ENCODE measurements at places on chromosomes 1 and 21.

DNA sequence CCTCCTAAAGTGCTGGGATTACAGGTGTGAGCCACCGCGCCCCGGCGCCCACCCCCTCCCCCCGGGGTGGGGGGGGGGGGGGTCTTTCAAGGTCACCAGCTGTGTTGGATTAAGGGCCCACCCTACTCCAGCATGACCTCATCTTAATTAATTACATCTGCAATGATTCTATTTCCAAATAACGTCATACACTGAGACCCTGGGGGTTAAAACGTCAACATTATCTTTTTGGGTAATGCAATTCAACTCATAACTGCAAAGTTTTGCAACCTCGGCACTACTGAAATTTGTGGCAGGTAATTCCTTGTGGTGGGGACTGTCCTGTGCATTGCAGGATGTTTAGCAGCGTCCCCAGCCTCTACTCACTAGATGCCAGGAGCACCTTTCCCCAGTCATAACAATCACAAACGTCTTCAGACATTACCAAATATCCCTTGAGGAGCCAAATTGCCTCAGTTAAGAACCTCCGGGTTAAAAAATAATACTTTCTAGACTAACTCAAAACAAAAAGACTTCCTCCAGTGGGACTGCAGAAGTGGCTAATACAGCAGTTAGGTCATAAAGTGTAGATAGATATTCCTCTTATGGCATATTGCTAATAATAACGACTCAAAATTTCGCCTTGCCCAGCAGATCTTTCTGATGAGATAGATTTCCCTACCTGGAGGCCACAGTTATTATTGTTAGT is 233.0 kb upstream of the KAZN start:
- no peak for DNase-seq

GRCh38 chr1:32394890-32395432 is 720 bp upstream of the BSDC1 start:
- DNase-seq: no peak

GRCh38 chr1:227938276-227938675 is 9.5 kb downstream of the WNT9A start:
- no peak for DNase-seq

DNA sequence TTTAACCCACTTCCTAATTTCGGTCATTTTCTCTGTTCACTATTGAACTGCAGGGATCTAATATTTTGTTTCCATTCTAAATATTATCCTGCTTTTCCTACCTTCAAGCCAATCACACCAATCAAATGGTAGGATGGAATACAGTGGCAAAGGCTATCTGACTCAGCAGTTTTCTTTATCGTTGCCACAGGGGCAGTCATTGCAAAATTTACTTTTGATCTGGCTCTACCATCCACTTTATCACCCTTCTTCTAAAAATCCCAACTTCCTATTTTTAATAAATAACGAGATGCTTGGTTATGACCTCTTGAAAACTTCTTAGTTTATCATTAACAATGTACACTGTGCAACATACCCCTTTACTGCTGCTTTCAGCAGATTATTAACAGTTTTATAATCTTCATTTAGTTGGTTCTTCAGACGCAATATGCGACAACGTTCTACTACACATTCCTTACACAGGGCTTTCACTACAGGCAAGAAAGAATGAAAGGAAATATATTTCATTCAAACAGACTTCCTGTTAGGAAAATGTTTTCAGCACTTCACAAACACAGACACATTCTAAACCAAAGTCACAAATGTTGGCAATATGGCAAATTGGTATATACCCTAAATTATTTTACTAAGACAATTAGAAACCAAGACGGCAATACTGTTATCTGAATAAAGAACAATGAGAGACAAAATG is 52.3 kb upstream of the RAP1GAP start:
- no peak for DNase-seq

GRCh38 chr21:33769057-33769456 is 126.8 kb downstream of the ITSN1 start:
- no peak for DNase-seq

DNA sequence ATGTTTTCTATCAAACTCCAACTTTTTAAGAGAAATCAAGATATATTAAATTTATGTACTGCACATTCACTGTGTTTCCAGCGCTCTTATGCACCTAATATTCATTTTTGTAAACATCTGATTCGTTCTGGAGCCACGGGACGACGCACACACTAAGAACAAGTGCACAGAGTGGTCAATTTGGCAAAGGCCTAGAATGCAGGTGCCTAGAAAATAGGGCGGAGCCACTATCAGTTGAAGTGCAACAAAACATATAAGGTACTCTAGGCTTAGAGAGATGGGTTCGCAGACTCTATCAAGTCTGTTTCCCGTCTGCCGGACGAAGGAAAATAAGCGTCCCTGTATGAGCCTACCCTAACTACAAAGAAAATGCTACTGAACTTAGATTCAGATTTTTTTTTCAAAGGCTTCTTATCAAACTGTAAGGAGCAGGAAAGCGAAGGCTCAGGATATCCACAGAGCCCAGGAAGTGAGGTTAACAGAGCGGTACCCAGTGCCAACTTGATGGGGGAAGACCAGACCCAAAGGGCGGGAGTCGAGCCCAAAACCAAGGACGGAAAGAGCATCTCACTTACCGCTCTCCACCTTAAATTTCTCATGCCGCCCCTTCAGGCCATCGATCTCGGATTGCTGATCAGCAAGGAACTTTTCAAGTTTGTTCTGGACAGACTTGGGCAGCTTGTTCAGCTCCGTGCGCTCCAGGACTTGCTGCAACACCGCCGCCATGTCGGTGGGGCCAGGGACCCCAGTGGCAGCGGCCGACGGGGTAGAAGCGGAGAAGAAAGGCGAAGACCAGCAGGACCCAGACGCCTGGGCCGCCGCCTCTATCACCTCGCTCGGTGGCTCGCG is 526 bp downstream of the TPR start:
- no peak for DNase-seq

DNA sequence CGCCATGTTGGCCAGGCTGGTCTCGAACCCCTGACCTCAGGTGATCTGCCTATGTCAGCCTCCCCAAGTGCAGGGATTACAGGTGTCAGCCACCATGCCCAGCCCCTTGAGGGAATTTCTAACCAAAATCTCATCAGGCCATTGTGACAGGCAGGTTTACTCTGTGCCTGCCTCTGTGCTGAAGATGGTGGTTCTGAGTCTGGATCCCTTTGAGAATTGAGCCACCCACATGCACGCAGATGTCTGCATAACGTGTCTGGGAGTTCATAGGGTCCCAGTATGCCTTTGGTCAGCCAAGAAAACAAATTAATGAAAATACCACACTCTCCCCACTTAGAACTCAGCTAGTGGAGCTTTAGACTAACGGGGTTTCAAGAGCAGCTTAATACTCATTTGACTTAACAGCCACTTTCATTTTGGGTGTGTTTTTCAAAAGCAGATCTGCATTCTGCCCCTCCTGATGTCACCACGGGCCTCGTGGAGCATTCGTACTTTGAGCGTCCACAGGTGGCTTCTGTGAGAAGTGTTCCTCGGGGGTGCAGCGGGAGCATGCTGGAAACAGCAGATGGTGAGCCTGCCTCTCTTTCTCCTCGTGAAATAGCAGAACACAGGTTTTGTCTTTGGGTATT is 45.3 kb downstream of the DIP2A start:
- no peak for DNase-seq

- DNase-seq: no peak
Observed at GRCh38 chr1:51422367-51423072, 92.2 kb upstream of the TTC39A start.

- no peak for DNase-seq
Observed at GRCh38 chr21:31730712-31731055, 1.2 kb downstream of the SCAF4 start.

- DNase-seq: no peak
Observed at GRCh38 chr1:72229893-72230292, 52.4 kb downstream of the NEGR1 start.

DNA sequence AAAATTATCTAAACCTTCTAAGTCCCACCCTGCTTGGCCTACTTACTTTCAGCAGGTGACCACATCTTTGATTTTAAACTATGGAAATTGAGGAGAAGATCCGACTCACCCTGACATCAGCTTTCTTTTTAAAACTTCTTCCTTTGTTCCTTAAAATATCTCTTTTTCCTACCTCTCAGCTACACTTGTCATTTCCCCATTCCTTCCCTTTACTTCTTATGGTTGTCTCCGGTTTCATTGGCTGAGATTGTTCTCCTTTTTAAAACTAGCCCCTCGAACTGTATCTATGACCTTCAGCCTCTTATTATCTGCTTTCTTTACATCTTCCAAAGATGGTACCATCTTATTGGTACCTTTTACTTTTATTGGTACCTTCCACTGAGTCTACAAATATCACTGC is 87.8 kb upstream of the NRIP1 start:
- no peak for DNase-seq

- no peak for DNase-seq
Observed at GRCh38 chr1:236534151-236534651, 10.4 kb downstream of the LGALS8 start.

GRCh38 chr1:163561580-163562295 is 240.0 kb downstream of the NUF2 start:
- no peak for DNase-seq

DNA sequence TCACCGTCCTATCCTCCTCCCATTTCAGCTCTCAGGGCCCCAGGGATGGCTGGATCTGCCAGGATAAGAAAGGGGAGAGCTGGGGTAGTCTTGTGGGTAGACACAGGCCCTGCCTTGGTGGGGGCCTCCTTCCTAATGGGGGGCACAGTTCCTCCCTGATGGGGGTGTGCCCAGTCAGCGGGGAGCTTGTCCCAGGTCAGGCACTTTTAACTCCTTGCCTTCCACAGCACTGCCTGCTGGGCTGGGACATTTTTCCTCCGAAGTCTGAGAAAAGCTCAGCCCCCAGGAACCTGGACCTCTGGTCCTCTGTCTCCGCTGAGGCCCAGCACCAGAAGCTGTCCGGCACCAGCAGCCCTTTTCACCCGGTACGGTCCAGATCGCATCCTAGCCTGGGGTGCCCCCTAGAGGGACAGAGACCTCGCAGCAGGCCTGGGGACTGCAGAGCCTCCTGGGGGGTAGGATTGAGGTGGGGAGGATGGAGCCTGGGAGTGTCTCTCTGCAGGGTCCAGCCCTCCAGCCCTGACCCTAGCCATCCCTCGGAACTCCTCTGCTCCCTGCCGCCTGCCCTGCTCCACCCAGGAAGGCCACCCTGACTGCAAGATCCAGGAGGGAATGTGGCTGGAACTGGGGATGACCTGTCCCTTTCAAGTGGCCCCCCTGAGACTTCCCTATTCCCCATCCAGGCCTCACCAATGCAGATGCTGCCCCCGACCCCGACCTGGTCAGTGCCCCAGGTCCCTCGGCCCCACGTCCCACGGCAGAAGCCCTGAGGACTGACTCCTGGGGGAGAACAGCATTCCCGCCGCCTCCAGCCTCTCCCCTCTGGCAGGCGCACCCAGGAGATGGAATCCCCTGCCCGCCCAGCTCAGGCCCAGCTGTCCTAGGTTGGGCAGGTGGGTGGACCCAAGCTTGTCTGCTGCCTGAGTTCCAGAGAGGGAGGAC is 12.0 kb downstream of the MIIP start:
- peak; percentile 5 for DNase-seq

GRCh38 chr1:180615493-180616290 is 16.1 kb upstream of the XPR1 start:
- no peak for DNase-seq

GRCh38 chr1:30340934-30341333 is 382.5 kb downstream of the MATN1 start:
- DNase-seq: no peak

GRCh38 chr1:28308750-28309149 is 20.1 kb upstream of the MED18 start:
- DNase-seq: no peak

GRCh38 chr1:230188826-230189225 is 121.8 kb downstream of the GALNT2 start:
- no peak for DNase-seq

GRCh38 chr1:222071387-222071786 is 329.5 kb upstream of the DUSP10 start:
- no peak for DNase-seq

DNA sequence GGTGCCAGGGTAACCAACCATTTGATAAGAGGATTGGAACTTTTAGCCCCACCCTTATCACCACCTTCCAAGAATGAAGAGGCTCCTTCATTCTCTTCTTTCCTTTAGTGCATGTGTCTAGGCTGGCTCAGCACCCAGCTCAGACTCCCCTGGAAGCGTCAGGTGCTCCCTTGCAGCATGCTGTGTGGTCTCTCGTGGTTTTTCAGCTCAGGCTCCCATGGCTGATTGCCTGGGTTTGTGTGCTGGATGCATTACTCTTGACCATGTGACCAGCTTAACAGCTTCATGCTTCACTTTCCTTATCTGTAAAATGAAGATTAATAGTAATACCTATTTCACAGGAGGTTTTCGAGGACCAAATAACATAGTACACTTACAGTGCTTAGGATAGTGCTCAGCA is 198.4 kb downstream of the HHAT start:
- DNase-seq: no peak

DNA sequence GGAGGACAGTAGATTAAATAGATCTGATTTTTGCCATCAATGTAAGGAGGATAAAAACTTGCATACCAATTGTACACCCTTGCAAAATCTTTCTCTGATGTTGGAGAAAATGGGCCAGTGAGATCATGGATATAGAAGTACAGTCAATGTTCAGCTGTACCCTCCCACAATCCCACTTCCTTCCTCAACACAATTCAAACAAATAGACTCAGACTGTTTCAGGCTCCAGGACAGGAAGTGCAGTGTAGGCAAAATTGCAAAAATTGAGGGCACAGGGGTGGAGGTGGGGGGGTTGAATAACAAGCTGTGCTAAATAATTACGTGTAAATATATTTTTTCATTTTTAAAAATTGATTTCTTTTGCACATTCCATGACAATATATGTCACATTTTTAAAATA is 3.9 kb upstream of the IFI44 start:
- no peak for DNase-seq

- DNase-seq: no peak
Observed at GRCh38 chr1:246165826-246166709, 341.0 kb downstream of the SMYD3 start.
